ENCODE measurements at places on chromosomes 7 and 10. TPM values are rescaled to one million over a fixed set of nuclear protein-coding genes. Genes with fewer than 3 reads are reported as not detected.

GRCh38 chr7:73901823-73902597 lies 41.1 kb downstream of the TMEM270 start:
- DNase-seq: no peak

DNA sequence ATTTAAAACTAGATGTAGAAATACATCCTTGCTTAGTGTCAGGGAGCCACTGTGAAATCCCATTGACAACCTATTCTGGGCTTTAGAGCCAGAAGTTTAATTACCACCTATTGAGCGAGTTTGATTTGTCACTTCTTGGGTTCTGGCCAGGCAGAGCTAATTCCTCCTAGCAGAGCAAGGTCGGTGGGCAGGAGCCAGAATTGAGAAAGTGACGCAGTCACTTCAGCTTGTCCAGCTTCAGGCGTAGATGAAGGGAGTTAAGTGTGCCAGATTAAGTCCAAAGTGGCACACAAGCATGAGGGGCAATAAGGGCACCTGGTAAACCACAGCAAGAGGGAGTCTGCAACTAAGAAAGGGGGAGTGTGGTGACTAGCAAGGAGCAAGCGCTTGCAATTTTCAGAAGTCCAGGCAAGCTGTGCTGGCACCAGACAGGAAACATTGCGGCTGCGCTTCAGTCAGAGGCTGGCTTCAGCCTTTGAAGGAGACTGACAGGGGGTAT lies 119.4 kb downstream of the ST7 start:
- peak; percentile 50 for DNase-seq

DNA sequence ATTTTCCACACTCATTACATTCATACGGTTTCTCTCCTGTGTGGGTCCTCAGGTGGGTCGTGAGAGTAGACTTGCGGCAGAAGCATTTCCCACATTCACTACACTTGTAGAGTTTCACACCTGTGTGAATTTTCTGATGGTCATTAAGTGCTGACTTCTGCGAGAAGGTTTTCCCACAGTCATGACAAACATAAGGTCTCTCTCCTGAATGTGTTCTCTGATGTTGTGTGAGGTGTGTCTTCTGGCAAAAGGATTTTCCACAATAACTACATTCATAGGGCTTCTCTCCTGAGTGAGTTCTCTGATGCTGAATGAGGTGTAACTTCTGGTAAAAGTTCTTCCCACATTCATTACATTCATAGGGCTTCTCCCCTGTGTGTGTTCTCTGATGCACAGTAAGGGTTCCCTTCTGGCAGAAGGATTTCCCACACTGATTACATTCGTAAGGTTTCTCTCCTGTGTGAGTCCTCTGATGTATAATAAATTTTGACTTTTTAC lies 15.1 kb downstream of the ZNF12 start:
- DNase-seq: no peak

The AEBP1 gene
- not detected for total RNA-seq

DNA sequence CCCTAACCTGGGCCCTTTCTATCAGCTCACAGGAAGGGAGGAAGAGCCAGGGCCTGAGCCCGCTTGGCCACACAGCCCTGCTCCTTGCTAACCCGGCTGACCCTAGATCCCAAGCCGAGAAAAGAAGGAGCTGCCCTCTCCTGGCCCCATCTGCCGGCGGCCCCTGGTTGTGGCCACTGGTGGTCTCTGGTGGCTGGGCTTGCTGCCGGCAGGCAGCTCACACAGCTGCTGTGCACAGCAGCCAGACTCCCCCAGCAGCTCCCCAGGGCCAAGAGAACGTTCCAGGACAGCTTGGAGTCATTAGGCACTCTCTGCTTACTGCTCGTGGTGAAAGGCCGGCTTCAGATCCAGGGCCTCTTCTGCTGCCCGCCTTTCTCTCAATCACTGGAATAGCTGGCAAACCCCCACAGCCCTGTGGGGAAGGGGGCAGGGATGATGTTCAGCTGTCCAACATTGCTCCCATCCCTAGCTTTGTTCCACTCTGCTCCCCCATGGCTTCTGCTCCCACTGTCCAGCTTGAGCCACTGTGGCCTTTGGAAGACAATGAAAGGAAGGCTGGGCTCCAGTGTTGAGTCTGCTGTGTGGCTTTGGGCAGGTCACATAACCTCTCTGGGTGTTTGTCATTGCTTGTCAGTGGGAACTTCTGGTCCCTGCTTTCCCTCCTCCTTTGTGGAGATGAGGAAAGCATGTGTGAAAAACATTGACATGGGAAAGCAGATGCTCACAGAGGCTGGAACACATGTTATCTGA lies 35.4 kb upstream of the COL13A1 start:
- no peak for DNase-seq

DNA sequence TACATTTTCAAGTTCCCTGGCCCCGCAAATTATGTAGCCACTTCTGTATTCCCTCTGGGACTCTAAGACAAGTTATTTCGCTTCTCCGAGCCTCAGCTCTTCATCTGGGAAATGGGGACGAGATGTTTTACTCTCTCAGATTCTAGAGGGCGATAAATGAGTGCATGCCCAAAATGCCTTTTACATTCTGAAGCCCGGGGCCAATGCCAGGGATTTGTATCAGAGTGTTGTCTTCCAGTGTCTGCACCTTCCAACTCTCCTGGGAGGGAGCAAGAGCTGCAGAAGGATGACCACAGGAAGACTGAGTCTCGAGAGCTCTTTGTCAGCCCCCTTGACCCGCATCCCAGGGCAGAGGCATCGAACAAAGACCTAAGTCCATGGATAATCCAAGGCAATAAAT lies 39.9 kb downstream of the BUB3 start:
- DNase-seq: no peak

DNA sequence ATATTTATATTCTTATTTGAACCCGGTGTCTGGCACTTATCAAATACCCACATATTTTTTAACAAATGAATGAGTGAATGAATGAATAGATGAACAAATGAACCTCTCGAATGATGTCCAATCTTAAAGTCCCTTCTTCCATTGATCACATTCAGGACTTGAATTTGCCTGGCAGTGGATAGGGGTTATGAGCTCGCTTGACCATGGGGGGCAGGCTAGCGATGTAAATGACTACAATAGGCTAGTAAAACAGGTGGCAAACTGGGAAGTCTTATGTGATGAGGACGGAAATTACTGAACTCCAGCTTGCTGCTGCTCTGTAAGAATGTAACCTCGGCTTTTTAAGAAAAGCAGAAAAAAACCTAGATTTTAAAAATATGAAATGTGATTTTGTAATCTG lies 247.7 kb upstream of the DKK1 start:
- peak; percentile 2 for DNase-seq

DNA sequence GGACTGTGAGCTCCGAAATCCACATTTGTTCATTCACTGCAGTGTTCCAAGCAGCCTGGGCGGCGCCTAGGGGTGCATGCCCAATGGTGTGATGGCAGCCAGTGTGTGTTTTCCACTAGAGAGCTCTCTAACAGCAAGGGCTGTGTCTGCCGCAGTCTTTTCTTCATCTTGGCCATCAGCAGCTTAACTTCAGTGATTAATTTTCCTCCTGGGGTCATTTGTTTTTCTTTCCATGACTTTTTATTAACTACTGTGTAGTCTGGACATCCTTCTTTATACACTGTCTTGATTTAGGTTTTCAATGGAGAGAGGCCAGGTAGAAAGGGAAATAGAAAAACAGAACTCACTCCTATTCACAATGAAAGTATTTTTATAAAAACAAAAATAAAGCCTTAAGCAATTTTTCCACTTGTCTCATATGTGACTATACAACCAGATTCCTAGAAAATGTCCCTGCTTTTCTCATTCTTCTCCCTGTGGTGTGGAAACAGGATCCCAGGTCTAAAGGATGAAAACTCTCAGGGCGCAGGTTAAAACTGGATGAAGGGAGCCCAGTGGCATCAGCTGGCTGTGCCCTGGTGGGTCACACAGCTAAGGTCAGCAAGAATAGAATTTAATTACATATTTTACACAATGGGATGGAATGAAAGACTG lies 176.8 kb downstream of the PKD1L1 start:
- peak; percentile 77 for DNase-seq

DNA sequence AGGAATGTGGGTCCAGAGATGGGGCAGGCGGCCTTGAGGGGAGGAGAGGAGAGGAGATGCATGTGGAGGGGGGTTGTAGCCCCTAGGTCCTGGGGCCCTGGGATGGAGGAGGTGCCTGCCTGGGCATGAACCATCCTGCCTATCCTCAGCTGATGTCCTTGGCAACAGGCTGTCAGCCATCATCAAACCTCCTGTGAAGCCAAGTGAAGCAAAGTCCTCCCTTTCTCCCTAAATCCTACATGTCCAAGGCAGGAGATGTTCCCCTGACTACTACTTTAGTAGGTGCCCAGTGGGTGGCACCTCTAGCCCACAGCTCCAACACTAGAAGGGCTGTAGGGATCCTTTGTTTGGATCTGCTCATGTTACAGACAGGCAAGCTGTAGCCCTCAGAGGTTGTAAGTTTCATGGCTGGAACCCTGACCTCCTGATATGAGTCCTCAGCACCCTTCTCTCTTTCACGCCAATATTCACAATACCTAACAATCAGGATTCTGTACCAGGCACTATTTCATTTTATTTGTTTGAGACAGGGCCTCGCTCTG lies 66.6 kb upstream of the SYPL1 start:
- DNase-seq: peak; percentile 39

- no peak for DNase-seq
Observed at GRCh38 chr10:121816197-121816596, 111.6 kb downstream of the ATE1 start.

GRCh38 chr10:96606216-96606615 lies 19.4 kb upstream of the TM9SF3 start:
- DNase-seq: peak; percentile 93

The NME8 gene
- total RNA-seq: not detected

The TBXAS1 gene
- total RNA-seq: 0.26 TPM

- no peak for DNase-seq
Observed at GRCh38 chr10:60454336-60454735, 64.7 kb upstream of the ANK3 start.

The TMEM229A gene
- total RNA-seq: not detected

DNA sequence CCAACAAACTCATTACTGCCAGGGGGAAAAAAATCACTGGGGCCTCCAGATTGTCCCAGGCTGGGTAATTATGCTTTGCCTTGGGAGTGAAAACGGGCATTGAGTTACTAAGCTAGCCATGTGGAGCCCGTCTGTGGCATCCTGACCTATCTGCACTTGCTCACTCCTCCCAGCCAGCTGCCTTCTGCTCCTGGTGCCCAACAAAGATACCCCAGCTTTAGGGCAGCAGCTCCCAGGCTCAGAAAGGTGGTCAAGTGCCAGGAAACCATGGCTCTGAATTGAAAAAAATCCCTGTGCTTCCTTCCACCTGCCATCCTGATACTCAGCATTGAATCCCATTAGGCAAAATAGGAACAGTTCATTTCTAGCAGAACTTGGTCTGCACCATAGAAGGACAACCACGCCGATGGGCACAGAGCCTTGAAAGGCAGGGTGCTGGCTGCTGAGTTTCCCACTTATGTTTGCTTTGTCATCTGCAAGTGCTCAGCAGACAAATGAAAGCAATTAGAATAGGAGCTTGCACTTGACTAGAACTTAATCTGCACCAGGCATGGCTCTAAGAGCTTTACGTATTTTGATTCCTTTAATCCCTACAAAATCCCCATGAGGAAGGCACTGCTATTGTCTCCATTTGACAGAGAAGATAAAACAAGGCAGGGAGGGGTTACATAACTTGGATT lies 42.8 kb downstream of the HSPA12A start:
- DNase-seq: no peak

DNA sequence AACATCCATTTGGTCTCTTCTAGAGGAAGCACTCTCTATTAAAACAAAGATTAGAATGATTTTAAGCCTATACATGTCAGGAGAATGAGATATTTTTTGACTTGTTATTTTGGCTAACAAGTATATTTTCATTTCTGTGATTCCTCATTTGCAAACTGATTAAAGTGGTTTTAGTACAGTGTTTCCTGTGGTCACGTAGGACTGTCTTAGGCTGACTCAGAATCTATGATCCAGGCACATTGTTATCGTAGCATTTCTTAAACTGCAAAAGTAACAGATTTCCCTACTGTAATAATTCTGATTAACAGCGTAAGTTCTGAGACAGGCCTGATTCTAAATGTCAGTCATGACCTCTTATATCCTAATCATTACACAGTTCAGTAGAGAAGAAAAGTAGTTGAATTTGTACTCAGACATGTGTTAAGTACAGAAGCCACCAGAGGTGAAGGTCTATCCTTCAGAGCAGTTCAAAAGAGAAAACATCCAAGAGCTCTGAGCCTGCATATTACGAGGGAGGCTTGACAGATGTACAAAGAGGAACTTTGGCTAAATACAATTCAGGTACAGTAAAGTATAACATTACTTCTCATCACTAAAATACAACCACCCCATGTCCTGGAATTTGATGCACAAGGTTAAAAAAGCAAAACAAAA lies 124.1 kb upstream of the TEX47 start:
- no peak for DNase-seq
